ENCODE measurements at places on chromosomes 13 and 19.

DNA sequence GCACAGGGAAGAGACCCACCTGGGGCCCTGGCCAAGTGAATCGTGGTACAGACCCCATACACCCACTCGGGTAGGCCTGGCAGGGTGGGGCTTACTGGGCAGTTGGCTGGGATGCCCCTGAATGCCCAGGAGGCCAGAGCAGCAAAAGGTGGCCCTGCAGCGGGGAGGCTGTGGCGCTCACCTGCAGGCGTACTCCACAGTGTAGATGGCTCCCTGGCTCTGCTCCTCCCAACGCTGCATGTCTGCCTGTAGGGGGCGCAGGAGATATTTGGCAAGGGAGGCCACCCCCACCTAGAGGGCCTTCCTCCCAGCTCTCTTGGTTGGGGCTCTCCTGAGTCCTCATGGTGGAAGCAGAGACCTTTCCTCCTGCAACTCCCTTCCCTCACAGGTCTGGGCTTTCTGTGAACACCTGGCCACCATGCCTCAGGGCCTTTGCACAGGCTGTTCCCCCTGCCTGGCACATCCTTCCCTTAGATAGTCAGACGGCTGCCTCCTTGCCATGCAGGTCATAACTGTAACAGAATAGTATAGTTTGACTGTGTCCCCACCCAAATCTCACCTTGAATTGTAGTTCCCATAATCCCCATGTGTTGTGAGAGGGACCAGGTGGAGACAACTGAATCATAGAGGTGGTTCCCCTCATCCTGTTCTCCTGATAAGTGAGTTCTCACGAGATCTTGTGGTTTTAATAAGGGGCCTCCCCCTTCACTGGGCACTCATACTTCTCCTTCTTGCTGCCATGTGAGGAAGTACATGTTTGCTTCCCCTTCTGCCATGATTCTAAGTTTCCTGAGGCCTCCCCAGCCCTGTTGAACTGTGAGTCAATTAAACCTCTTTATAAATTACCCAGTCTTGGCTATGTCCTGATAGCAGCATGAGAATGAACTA lies 5.9 kb downstream of the BORCS8 start:
- peak; percentile 59 for DNase-seq

DNA sequence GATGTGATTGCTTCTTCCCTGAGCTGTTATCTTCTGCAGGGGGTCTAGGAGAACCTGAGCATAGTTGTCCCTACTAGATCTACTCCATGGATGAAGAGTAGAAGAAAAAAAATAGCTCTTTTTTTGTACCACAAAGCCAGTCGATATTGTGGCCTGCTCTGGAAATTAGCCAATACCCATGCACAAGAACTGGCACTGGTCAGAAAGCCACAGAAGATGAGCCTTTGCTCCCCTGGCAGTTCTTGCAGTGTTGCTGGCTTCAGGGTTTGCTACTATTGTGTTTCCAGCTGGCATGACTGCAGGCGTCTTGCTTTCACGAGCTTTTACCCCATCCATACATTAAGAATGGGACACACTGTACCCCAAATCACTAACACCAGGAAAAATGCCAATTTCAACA lies 547.7 kb upstream of the KLF12 start:
- no peak for DNase-seq

DNA sequence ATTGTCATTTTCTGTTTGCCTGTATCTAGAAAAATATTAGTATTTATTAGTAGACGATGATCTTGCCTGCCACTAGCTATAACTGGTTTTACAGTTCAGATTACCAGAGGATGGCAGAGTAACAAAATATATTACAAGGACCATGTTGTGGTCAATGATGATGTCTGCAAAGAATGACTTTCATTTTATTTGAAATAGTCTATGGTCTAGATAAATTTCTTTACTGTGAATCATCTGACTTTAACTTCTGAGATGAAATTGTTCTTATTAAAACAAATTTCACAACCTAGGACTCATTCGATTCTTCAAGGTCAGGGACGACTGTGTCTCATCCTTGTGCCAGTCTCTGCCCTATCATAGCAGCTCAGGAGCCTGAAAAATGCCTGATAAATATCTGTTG lies 637.8 kb upstream of the KLF12 start:
- DNase-seq: no peak

DNA sequence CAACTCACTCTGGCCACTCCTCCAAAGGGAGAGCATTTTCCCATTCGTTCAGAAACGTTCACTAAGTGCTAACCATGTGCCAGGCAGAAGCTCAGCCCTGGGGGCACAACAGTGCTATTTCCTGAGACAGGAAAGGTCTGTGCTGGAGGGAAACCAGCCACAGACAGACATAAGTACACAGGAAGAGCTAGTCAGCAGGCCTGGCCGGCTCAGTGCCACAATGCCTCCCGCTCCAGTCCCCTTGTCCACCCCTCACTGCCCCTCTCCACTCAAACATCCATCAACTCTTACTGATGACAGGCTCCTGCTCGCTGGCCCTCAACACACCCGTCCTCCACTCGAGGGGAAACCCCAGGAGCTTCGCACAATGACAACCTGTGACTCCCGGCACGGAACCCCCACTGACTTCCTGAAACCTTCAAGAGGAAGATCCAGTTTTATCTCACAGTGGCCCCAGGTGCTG lies 11.3 kb upstream of the PLA2G4C start:
- no peak for DNase-seq

DNA sequence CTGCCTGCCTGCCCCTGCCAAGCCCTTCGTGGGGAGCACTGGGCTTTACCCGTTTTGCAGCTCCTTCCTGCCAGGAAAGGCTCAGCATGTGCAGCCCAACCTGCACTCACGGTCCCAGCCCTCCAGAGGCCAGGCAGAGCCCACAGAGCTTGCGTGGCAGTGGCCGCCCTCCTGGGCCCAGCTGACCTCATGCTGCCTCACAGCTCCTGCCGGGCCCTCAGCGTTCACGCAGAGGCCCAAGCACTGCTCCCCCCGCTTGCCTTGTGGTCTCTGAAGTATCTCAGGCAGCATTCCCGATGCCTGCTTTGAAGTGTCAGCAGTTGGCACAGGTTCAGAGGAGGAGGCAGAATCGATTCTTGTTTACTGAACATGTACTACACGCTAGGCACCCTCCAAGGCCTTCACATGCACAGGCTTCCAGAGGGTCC lies 32.5 kb downstream of the CAPN12 start:
- DNase-seq: no peak

GRCh38 chr13:98521461-98522247 lies 55.3 kb downstream of the STK24 start:
- no peak for DNase-seq

- no peak for DNase-seq
Observed at GRCh38 chr13:33290421-33290965, 4.9 kb upstream of the STARD13 start.

GRCh38 chr19:512547-513365 lies 5.5 kb downstream of the TPGS1 start:
- DNase-seq: no peak

DNA sequence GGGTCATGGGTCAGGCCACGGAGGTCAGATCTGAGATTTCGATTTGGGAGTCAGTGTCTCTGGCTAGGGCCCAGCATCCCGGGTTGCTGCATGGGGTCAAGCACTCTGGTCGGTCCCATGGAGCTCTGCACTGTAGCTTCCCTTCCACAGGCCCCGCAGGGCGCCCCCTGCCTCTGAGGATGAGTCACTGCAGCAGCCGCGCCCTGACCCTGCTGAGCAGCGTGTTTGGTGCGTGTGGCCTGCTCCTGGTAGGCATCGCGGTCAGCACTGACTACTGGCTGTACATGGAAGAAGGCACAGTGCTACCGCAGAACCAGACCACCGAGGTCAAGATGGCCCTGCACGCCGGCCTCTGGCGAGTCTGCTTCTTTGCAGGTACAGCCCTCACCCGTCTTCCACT lies 3.6 kb downstream of the CACNG7 start:
- DNase-seq: peak; percentile 16

DNA sequence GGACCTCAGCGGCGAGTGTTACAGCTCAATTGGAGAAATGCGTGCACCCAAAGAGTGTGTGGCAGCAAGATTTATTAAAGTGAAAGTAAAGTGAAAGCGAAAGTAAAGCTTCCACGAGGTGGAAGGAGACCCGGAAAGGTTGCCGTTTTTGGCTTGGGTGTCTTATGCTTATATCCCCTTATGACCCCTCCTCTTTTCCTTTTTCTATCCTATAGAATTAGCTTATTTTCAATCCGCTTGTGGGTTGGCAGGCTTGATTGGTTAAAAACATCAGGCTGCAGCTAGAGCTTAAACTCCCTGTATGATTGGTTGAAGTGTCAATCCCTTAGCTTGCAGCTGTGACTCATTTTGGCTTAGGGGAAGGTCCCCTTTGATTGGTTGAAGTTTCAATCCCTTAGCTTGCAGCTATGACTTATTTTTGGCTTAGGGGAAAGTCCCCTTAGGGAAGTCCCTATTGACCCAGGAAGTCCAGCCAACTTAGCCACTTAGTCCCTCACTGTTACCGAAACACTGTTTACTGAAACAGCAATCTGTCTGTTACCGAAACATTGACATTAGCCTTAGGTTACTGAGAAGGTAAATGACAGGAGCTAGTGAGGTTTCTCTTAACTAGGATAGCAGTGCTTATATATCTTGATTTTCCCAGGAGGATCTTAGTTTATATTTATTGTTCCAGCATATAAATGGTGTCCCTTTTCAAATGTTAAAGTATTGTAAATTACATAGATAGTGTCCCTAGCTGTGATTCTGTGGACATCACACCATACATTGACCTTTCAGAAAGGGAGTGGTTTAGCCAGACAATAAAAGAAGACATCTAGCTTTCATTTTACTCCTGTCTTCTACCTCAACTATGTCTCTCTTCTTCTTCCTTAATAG lies 575.8 kb downstream of the DACH1 start:
- DNase-seq: peak; percentile 21

DNA sequence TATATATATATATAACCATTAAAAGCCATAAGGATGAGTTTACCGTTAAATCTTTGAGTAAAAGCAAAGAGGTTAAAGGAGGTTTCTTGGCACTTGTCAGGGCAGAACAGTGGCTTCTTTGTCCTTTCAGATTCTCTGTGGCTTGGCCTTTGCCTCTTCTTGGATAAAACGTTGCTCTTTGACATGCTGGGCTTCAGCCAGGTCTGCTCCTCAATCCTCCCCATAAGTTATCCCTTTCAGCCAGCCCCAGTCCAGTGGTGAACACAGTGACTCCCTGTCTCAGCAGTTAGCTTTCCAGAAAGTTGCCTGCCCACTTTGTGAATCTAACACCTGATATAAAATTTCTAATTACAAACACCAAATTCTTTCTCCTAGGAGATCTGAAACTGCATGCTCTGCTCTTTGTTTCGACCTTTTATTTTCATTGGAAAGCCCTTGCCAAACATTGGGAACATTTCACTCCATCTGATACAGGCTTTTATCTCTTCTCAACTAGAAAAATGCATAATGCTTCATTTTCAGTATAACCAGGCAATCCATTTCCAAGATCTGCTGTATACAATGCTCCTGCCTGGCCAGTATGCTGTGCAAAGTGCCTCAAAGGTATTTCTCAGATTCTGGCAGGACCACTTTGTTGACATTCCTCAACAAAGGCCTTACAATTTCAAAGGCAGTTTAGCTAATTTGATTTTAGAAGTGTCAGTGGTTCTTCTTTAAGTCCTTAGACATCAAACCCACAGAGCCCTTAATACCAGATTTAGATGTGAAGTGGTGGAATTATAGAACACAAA lies 16.2 kb upstream of the MED4 start:
- DNase-seq: no peak

DNA sequence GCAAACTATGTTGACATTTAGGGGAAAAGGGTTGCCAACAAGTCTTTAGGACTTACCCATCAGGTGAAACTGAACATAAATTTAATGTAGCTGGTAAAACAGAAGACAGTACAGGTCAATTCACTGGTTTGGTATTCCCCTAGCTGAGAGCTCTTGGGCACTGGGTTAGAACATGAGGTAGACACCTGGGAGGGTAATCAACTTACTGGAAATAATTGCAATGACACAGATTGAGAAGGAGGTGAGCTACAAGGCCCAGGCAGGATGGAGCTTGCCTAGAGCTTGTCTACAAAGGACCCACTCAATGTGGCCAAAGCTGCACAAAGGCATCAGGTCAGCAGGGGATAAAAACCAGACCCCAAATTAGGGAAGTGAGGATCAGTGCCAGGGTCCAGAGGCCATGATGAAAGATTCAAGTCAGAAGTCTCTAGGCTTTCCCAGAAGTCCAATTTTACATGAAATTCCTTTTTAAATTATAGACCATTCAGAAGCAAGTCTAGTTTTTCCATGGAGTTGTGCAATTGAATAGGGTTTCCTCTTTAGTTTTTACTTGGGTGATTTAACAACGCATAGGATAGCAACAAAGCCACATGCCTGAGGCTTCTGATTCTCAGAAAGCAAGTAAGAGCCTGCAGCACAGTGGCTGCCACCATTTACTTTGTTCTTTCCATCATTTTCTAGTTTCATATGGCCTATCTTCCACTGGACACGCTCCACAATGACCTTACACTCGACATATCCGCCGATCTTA lies 194.0 kb downstream of the NDFIP2 start:
- no peak for DNase-seq

- peak; percentile 49 for DNase-seq
Observed at GRCh38 chr19:42634409-42635232, 39.9 kb upstream of the CEACAM8 start.

DNA sequence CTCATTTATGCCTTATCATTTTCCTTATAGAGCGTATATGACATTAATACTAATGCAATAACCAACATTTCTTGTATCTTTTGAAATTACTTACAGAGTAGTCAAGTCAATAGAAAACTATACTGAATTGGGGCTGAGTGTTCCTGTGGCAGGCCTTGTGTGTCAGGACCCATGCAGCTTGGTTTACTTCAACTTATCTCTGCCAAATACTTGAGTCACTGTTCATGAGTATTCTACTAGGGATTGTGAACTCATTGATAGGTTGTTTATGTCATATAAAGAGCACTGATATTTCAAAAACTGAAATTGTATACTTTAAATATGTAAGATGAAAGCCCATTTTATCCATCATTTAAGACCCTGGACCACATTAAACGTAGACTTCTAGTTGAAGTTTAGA lies 688.6 kb upstream of the SLITRK1 start:
- DNase-seq: no peak

DNA sequence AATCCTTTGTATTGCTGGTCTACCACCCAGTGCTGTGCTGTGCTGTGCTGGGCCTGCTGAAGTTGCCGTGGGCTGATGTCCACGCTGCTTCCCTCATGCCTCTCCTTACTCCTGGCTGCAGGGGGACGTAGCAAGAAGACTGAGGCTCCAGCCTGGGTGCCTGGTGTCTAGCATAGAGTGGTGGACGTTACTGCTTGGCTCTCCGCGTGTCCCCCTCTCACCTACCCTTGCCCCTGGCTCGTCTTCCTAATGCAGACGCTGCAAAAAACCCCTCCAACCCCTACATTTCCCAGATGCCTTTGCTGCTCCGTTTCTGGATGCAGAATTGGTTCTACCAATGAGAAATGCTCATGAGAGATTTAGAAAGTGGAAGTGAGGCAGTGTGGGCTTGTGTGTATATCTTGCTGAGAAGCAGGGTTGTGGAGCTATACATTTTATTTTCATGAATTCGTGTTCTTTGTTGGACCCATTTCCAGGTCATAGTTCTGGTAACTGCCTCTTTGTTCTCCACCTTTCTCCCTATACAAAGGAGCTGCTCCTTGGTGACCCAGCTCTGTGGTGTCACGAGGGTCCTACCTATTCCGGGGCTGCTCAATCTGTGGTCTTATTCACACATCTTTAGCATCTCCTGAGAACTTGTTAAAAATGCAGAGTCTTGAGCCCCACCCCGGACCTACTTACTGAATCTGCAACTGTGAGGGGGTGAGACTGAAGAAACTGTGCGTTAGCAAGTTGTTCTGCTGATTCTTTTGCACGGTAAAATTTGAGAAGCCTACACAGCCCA lies 7.9 kb upstream of the DENND1C start:
- DNase-seq: no peak
